ENCODE measurements at places on chromosomes 1 and 21. TPM values are rescaled to one million over a fixed set of nuclear protein-coding genes. Genes with fewer than 3 reads are reported as not detected.

The PPM1J gene
- 0.69 TPM for total RNA-seq

The C1orf35 gene
- total RNA-seq, result 21.9 TPM

DNA sequence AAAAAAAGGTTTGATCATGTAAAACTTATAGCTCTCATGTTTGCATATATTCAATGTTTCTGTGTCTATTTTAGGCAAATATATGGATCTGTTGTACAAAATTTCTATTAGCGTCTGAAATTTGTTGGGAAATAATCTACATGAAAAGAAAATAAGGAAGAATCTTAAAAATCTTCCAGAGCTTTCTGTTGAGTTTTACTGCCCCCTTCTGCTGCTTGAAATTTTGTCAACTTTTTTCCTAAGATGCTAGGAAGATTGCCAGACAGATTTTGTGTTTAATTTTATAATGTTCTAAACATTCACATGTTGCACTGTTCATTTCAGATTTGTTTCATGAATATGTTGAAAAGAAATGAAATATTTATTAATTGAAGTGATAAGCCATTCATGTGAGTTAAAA lies 2.5 kb upstream of the PTGS2 start:
- no peak for DNase-seq

GRCh38 chr1:179353546-179353945 lies 12.2 kb upstream of the AXDND1 start:
- no peak for DNase-seq

- DNase-seq, result no peak
Observed at GRCh38 chr1:15469361-15469760, 6.5 kb upstream of the CELA2B start.

DNA sequence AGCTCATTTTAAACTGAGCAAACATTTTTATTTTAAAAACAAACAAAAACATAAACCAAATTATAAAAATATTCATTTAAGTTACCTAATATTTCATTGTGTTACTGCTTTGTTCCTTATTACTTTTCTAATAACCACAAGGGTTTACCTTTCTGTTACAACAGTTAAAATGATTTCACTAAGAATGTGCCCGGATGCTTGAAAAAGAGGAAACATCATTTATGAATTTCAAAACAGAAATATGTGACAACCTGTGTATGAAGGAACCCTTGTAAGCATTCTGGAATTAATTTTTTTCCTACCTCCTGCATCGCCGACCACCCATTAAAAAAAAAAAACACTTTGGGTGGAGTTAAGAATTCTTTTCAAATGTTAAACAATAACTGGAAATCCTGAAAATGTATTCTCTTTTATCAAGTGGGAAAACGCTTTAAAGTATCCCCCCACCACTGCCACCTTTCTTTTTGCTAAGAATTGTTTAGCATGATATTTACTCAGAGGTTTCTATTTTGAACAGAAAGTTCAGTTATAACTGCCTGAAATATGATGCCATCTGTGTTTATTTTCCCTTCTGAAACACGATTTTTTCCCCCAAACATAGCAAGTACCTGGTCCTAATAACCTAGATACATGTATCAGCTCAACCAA lies 9.1 kb downstream of the CYYR1 start:
- no peak for DNase-seq

DNA sequence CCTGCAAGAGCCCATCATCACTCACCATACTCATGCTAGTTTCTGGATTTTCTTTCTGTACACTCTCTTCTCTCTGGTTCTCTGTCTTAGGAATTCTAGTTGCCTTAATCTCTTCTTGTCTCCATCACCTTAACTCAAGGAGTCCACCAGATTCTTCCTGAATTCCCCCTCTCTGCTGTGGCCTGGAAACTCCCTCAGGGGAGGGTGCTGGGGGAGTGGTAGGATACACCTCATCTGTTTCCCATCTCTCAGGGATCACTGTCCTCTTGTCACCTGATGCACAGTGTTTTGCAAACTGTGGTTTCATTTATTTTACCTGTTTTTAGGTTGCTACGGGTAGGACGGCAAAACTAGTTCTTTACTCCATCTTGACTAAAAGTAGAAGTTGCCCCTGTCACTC lies 6.6 kb upstream of the GNG12 start:
- DNase-seq, result no peak

- DNase-seq, result no peak
Observed at GRCh38 chr21:34911360-34911759, 137.7 kb downstream of the RUNX1 start.

DNA sequence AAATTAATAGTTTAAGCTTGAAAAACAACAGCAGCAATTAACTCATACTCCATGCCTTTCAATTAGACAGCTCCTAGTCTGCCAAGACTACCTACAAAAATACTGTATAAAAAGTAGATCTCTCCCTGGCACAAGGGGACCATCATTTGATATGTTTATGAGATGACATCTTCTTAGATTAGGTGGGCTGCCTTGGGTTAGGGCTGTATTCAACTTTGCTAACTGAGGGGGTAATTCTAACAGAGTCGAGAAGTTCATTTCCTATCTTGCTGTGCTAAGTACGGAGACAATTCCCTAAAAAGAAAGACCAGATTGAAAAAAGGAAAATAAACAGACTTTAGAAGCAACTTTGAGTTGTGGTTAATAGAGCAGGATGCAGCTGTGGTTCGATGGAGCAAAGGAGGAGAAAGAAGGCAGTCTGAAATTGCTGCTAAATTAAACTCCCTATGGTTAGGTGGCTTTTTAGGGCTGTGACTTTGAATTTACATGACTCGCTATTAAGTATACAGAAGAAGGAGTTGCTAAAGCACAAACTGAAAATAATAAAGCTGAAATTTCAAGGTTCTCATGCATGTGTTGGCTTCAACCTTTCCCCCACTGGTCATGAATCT lies 75.4 kb downstream of the CDC7 start:
- no peak for DNase-seq
